Activated naive CD4-positive, alpha-beta T cell (primary cell): ENCODE measurements at places on chromosomes 3 and 15.

DNA sequence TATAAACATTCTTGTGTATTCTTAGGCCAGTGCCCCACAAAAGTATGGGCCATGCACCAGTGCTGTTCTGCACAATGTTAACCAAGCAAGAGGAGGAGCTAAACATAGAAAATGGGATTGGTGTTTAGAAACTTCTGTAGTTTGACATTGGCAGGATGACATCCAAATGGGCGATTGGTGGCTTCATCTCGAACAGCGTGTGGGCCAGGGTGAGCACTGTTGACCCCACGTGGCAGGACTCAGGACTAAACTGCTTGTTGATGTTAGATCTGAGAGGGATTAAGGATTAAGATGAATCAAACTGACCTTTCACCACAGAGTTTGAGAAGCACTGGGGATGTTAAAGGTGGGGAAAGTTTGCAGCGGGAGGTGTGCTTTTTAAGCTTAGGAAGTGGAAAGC lies 31.9 kb downstream of the ZNF710 start:
- DNase-seq, result no peak

GRCh38 chr15:39781967-39782302 lies 706 bp downstream of the FSIP1 start:
- DNase-seq, result no peak

- DNase-seq, result no peak
These were observed 850.0 kb downstream of the EPHA3 start for GRCh38 chr3:89957451-89957850.

- DNase-seq, result peak; percentile 12
These were observed 75.9 kb upstream of the VGLL4 start for GRCh38 chr3:11719406-11720303.

- DNase-seq, result no peak
These were observed 45.6 kb downstream of the DMXL2 start for GRCh38 chr15:51576911-51577500.
